MCF 10A (cell line): ENCODE measurements at places on chromosomes 12 and 14.

DNA sequence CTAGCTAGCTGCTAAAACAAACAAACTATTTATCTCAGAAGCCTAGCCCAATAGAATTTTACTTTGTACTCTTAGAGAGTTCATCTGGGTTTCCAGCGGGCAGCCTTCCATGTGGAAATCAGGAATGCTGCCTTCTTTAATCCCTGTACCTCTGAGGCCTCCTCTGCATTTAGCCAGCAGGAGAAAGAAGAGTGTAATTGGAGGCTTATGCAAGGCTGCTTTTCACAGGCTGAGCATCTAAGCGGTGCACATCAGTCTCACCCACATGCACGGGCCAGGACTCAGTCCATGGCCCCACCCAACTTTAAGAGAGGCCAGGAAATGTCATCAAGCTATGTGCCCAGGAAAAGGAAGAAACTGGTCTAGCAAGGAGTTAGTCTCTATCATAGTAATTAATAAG is 14.0 kb upstream of the PTGDR start:
- H3K36me3 ChIP-seq = no peaks in the 10 kb centered on the region
- H3K27ac ChIP-seq = no peak overlapping the region
- no peaks in the 10 kb centered on the region for H3K27me3 ChIP-seq
- DNase-seq = no peak

- DNase-seq = peak; percentile 42
- H3K4me1 ChIP-seq = peaks cover 8% of the 10 kb centered on the region
- no peaks in the 10 kb centered on the region for H3K36me3 ChIP-seq
- peaks cover 34% of the 10 kb centered on the region for H3K27me3 ChIP-seq
- no peak overlapping the region for H3K4me3 ChIP-seq
These were observed 64.2 kb downstream of the SPRING1 start for GRCh38 chr12:116673681-116674111.

GRCh38 chr14:81432219-81432661 is 32.1 kb upstream of the STON2 start:
- no peaks in the 10 kb centered on the region for H3K36me3 ChIP-seq
- peaks cover 17% of the 10 kb centered on the region for H3K4me1 ChIP-seq
- H3K27me3 ChIP-seq = no peaks in the 10 kb centered on the region
- no peak overlapping the region for H3K27ac ChIP-seq
- DNase-seq = peak; percentile 39

- H3K36me3 ChIP-seq = no peaks in the 10 kb centered on the region
- no peak overlapping the region for H3K27ac ChIP-seq
- no peaks in the 10 kb centered on the region for H3K27me3 ChIP-seq
These were observed 10.0 kb upstream of the GPR19 start for GRCh38 chr12:12705838-12706520.

GRCh38 chr12:7486512-7486911 is 17.1 kb downstream of the CD163 start:
- H3K4me3 ChIP-seq = no peak overlapping the region
- no peaks in the 10 kb centered on the region for H3K36me3 ChIP-seq
- H3K4me1 ChIP-seq = no peaks in the 10 kb centered on the region
- peaks cover under 1% of the 10 kb centered on the region for H3K27me3 ChIP-seq
- no peak overlapping the region for H3K27ac ChIP-seq
- DNase-seq = no peak

GRCh38 chr12:27178723-27179399 is 65.2 kb upstream of the STK38L start:
- H3K36me3 ChIP-seq = no peaks in the 10 kb centered on the region
- H3K27ac ChIP-seq = peak overlapping the region; percentile 49
- H3K27me3 ChIP-seq = no peaks in the 10 kb centered on the region
- H3K4me1 ChIP-seq = peaks cover 28% of the 10 kb centered on the region
- DNase-seq = peak; percentile 28

- no peaks in the 10 kb centered on the region for H3K4me1 ChIP-seq
- H3K27me3 ChIP-seq = peaks cover 39% of the 10 kb centered on the region
- DNase-seq = no peak
- H3K36me3 ChIP-seq = no peaks in the 10 kb centered on the region
- H3K4me3 ChIP-seq = no peak overlapping the region
- no peak overlapping the region for H3K27ac ChIP-seq
These were observed 220.1 kb upstream of the C14orf180 start for GRCh38 chr14:104359301-104359968.

GRCh38 chr12:33654313-33654712 is 214.7 kb upstream of the SYT10 start:
- H3K4me1 ChIP-seq = no peaks in the 10 kb centered on the region
- no peak overlapping the region for H3K4me3 ChIP-seq
- no peak for DNase-seq
- no peaks in the 10 kb centered on the region for H3K36me3 ChIP-seq
- H3K27me3 ChIP-seq = no peaks in the 10 kb centered on the region

- no peak for DNase-seq
- H3K36me3 ChIP-seq = peaks cover 23% of the 10 kb centered on the region
- peak overlapping the region; percentile 86 for H3K4me3 ChIP-seq
- H3K27ac ChIP-seq = peak overlapping the region; percentile 86
- peaks cover 20% of the 10 kb centered on the region for H3K4me1 ChIP-seq
These were observed 506 bp upstream of the NAP1L1 start for GRCh38 chr12:76084863-76085519.

DNA sequence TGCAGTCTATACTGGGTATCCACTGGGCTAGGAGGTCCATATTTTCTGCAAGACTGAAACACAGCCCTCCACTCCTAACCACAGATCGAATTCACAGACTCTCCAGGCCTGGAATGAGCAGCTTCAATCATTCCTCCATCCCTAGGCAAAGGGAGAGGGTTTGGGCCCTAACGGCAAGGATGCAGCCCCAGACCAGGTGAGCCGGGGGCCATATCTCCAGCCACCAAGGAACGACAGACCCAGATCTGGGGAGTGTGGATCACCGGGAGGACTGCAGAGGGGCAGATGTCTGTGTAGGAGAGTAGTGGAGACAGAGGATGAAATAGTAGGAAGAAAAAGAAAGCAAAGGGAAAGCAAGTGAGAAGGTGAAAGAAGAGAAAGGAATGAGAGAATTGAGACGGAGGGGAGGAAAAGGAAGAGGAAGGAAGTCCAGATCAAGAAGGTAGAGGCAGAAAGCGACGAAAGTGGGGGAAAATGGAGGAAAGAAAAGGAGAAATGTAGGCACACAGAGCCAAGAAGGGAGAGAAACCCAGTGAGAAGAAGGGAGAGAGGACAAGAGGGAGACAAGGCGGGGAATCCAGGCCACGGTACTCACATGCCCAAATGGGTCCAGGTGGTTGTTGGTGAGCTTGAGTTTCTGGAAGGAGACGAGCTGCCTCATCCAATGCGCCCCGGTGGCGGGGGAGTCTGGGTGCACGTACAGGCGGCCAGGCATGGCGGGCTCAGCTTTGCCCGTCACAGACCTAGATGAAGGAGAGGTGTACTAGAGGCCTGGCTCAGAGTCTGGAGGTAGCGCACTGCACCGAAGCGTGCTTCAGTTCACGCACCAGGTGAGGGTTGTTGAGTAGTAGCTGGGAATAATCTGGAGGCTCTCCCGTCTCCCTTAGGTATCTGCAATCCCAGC is 7.7 kb downstream of the TBX5 start:
- H3K36me3 ChIP-seq = no peaks in the 10 kb centered on the region
- H3K27me3 ChIP-seq = peaks cover 67% of the 10 kb centered on the region
- no peak for DNase-seq
